ENCODE measurements at places on chromosomes 5 and 9.
A peak's percentile ranks its signal among the peaks of the same experiment; 100 is the strongest.

- no peak for DNase-seq
Observed at GRCh38 chr9:106925392-106925791, 62.4 kb downstream of the ZNF462 start.

GRCh38 chr5:73507062-73507461 is 8.8 kb downstream of the BTF3 start:
- DNase-seq = no peak

DNA sequence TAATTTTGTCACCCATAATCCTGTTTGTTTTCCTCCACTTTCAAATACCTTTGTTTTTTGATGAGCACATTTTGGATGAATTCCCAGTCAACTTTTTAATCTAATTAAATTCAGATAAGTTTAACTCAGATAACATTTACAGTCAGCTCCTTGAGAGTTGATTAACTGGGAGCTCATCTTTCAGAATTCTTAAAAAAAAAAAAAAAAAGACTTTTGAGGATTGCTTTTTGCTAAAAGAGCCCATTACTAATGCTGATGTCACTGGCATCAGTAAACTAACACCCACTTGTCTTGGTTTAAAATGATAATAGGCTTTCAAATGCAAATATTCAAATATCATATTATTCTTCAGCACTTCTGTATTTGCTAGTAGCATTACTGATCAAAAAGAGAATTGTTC is 47.1 kb upstream of the NFIB start:
- DNase-seq = no peak

DNA sequence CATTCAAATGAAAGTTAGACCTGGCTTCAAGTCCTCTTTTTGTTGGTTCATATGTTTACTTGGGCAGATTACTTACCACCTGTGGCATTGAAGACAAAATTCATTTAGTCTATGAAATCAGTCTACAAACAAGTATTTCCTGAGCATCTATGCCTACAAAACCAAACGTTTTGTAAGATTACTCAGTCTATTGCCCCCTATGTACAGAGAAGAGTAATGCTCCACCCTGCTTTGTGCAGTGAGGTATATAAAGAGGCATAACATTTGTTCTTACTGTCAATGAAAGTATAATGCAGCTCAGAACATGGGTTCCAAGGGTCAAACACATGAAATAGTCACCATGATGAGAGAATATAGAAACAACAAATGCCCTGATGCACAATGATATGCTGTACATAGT is 580.7 kb downstream of the KIF4B start:
- DNase-seq = no peak

DNA sequence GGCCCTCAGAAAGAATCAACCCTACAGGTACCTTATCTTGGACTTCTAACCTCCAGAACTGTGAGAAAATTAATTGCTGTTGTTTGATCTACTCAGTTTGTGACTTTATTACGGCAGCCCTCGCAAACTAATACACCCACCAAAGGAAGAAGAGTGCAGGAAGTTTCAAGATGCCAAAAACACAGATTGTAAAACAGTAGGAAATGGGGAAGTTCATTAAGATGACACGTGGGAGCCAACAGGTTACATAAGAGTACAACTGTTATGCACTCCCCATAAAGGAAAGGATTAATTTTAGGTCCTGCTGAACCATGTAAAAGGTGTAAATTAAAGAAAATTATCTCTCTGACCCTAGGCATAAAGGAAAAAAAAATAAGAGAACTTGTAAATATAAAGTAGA is 294.3 kb downstream of the EPB41L4A start:
- DNase-seq = no peak

DNA sequence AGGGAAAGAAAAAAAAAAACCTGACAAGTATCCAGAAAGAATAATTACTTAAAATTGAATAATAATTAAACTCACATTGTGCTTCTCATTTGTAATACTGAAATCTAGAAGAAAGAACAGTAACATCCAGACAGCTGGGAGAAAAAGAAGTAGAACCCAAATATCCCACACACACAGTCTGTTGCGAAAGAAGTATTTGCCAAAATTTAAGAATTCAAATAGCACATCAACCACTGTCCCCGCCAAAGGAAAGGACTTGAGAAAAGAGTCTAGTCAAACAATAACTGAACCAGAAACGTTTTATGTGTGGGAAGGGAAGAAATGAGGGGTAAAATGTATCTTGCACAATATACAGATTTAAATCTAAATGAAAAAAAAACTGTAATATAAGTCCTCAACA is 202.8 kb downstream of the MLLT3 start:
- no peak for DNase-seq

GRCh38 chr9:122090981-122091380 is 2.1 kb downstream of the TTLL11 start:
- no peak for DNase-seq

DNA sequence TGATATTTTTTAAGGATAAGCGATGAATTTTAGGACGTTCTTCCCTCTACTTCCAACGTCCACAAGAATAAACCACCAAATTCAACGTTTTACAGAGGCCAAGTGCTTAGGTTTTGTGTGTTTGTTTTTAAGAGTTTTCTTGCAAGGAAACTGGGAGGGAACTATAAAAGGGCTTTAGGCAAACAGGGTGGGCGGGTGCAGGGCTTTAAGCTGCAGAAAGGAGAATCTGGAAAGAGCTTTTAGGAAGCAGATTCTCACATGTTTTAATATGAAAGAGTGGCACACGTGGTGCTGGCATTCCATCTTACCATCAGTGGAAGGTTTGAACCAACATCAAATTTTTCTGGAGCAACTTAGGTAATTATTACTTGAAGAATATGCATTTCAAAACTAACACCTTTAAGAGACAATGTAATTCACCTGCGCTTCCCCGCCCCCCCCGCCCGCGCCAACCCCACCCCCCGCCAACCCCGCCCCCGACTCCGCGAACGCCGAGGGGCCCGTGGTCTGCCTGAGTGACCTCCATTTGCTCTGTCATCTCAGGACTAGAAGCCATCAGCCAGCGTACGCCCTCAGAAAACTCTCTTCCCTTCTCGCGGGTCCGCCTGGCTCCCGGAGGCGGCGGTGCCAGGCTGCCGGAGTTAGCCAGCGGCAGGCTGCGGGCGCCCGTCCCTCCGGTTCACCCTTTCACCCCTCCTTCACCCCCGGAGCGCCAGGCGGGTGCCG is 911 bp upstream of the PIK3R1 start:
- DNase-seq = no peak

DNA sequence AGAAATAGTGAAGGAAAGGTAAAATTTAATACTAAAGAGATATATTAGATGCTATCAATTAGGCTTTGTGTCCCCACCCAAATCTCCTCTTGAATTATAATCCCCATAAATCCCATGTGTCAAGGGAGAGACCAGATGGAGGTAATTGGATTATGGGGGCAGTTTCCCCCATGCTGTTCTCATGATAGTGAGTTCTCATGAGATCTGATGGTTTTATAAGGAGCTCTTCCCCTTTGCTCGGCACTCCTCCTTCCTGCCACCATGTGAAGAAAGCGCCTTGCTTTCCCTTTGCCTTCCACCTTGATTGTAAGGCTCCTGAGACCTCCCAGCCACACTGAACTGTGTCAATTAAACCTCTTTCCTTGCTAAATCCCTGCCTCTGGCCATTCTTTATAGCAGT is 697.0 kb upstream of the RGMB start:
- DNase-seq = no peak

DNA sequence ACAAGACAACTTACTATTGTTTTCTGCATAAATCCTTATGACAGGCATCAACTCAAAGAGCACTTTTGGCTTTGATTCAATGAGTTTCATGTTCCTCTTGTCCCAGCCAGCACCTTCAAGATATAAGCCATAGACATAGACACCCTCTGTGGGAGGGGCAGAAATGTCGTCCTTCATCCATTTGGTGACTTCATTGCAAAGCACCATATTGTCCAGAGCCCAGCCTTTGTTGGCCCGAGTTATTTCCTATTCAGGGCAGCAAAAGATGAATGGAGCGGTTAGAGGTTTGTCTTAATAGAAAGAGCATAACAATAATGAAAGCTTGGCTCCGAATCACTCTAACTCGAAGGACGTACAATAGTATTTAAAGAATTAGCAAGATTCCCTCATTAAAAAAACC is 243.9 kb downstream of the DNAH5 start:
- no peak for DNase-seq

GRCh38 chr5:37132646-37133045 is 116.5 kb downstream of the CPLANE1 start:
- no peak for DNase-seq

DNA sequence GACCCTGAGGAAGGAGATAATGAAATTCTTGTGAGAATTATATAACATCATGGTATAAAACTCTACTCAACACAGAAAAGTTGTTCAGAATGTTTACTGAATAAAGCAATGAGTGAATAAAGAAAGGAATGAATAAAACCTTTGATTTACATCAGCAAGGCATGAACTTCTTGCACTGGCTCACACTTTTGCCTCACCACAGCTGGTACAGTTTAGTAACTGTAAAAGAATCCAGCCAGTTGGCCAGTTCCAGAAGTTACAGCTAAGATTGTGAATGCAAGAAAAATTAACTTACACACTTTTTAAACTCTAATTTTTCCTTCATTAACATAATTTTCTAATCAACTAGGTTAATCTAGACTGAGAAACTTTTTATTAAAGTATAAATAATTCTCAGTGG is 490.9 kb downstream of the NFIB start:
- DNase-seq = no peak

- DNase-seq = no peak
Observed at GRCh38 chr9:127940593-127940992, 2.9 kb upstream of the DPM2 start.

GRCh38 chr5:1752881-1753280 is 46.8 kb downstream of the MRPL36 start:
- DNase-seq = no peak

- DNase-seq = no peak
Observed at GRCh38 chr5:181051841-181052671, 12.0 kb downstream of the BTNL9 start.

GRCh38 chr5:110258460-110259216 is 467.8 kb downstream of the TMEM232 start:
- DNase-seq = no peak

- DNase-seq = no peak
Observed at GRCh38 chr5:37552161-37552560, 173.0 kb downstream of the WDR70 start.

GRCh38 chr5:149496917-149497316 is 54.3 kb downstream of the CSNK1A1 start:
- no peak for DNase-seq

DNA sequence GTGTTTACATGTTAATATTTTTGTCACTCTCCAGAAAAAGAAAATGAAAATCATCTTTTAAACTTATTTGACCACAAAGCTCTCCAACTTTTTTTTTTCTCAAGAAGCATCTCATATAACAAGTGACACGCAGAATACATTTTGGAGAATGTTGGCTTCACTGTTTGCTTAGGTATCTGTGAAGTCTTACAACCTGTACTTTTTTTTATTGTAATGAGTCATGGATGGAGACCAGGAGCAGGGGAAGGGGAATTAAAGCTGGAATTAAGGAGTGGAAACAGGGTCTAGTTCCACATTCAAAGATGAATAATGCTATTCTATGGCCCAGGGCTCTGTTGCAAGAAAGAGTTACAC is 211.9 kb downstream of the MAN2A1 start:
- DNase-seq = no peak

GRCh38 chr5:55104946-55105701 is 2.7 kb downstream of the GZMA start:
- no peak for DNase-seq

DNA sequence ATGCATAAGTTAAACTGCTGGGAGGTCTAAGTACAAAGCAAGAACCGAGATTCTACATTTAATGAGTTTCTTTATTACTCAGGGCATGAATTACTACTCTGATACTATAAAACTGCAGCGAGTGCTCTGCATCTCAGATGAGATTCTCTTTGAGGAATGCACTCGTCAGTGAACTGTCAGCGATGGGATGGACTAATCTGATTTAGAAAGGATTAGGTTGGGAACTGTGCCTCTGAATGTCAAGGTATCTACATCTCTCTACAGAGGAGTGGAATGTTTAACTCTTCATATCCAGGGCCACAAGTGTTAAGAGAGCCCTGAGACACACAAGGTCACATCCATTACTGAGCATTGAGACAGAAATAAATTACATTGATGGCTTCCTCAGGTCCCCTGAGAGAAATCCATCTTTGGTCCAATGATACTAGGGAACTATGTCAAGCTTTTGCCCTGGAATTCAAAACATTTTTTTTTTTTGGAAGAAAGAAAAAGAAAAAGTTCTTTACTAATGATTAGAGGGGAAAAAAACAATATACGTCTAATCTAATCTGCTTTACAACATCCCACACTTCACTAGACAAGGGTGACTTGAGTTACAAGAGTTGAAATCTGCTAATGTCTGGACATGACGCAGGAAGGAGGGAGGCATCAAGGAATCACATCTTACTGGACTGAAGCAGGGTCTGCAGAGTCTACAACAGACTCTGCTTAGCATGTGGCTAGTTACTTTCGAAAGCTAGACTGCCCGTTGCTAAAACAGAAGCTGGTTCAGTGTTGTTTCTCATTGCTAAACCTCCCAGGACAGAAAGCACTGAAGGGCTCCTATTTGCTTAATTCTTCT is 270.0 kb upstream of the TLE4 start:
- DNase-seq = no peak

GRCh38 chr9:135772056-135772646 is 70.2 kb downstream of the KCNT1 start:
- DNase-seq = peak; percentile 23

GRCh38 chr9:125460346-125460745 is 198.7 kb downstream of the GAPVD1 start:
- DNase-seq = no peak

DNA sequence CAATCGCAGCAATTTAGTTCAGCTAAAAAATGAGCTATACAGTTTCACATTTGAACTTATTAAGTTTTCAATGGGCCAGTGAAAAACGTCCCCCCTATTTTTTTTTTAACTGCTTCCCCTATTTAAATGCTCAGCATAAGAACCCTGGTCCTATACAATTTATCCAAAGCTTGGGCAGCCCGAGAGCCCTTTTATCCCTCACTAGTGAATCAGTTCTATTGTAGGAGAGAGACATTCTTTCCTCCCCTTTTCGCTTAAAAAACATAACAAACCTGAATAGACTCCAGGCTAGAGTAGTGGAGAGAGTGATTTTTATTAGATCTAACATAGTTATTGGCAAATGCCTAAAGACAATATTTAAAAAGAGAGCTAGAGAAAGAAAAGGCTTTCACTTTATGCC is 1.4 kb downstream of the LIX1 start:
- no peak for DNase-seq

- no peak for DNase-seq
Observed at GRCh38 chr5:171657473-171657872, 128.1 kb upstream of the SMIM23 start.

GRCh38 chr5:151020304-151021110 is at the start of gene GPX3:
Gene GPX3 (plus strand): TSS chr5:151020591. CDS start chr5:151020655, 64 bp downstream.
- peak; percentile 55 for DNase-seq

All from activated naive CD4-positive, alpha-beta T cell treated with anti-CD3 and anti-CD28 coated beads for 36 hours (primary cell).